H54 (cell line): ENCODE measurements at places on chromosomes 6 and 20.

GRCh38 chr6:104418125-104418524 lies 441.6 kb downstream of the HACE1 start:
- no peak for DNase-seq

GRCh38 chr6:104629826-104630225 lies 229.9 kb downstream of the HACE1 start:
- no peak for DNase-seq

- DNase-seq = no peak
Measured at GRCh38 chr6:158041788-158042187, 60.1 kb downstream of the SYNJ2 start.

GRCh38 chr6:53124131-53124800 lies 24.4 kb downstream of the GCM1 start:
- DNase-seq = no peak
